Activated CD4-positive, alpha-beta T cell treated with anti-CD3 and anti-CD28 coated beads, Interleukin-2, amount 50 U/mL, for 1 hour (primary cell): ENCODE measurements at places on chromosomes 12 and 14.

- no peak for DNase-seq
Observed at GRCh38 chr12:99600388-99600787, 47.2 kb upstream of the GARIN6 start.

DNA sequence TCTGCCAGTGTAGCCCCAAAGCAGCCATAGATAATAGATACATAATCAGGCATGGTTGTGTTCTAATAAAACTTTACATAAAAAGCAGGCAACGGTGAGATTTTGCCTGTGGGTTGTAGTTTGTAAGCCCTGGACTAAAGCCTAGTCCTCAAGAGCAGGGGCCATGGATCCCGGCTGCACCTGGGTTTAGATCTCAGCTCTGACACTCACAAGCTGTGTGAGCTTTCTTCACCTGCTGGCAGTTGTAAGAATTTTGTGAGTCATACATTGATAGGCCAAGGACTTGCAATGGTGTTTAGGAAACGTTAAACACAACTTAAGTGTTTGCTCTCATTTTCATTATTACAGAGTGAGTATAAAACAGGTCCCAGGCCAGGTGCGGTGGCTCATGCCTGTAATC, 395.8 kb upstream of the TBX3 start:
- DNase-seq: no peak

GRCh38 chr12:109088818-109089217, 4.5 kb downstream of the ALKBH2 start:
- DNase-seq: no peak

- peak; percentile 46 for DNase-seq
Observed at GRCh38 chr14:35533357-35534207, at the start of gene INSM2. Gene INSM2 (plus strand): TSS chr14:35534164. CDS start chr14:35534253, 89 bp downstream.

- no peak for DNase-seq
Observed at GRCh38 chr14:38900887-38901286, 202.1 kb downstream of the SEC23A start.

- no peak for DNase-seq
Observed at GRCh38 chr12:127588249-127588648, 678.7 kb upstream of the TMEM132C start.

DNA sequence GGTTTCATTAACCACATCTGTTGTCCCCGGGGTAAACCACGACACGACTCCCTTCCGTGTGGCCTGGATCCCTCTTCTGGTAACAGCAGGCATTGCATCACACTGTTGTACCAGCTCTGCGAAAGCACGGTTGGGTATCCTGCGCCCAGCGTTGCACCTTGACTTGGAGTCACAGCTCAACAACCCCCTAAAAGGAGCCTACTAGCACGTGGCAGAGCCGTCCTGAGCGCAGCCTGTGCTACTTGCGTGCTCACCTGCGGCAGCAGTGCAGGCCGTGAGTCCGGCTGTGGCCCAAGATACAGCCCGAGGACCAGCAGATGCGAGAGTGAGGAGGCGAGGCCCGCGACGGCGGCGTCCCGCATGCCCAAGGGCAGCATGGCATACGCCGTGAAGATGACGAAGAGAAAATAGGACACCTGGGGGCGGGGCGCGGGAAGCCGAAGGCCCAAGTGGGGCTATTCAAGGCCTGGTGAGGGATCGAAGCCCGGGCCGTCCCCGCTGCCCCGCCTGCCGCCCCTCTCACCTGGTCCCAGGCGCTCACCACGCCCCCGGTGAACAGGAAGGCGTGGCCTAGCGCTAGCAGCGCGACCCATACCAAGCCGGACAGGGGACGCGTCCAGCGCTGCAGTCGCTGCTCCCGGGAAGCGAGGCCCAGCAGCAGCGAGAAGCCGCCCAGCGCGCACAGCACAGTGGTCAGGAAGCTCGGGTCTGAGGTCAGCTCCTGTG, 2.4 kb downstream of the ADCY4 start:
- peak; percentile 84 for DNase-seq

DNA sequence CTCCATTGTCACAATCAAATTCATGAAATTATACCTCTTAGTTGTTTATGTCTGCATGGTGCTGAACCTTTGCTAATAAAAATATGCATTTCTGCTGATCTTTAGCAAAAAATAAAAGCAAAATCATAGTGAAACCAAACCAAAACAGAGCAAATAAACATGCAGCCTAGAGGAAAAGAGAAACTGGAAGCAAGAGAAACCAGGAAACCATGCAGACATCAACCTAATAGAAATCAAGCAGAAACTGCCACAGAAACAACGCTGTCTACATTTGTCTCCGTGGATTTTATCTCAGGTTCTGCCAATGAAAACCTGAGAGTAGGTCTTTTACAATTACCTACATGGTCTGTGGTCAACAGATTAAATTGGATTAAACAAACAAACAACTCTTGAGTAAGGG, 173.7 kb downstream of the SYT10 start:
- DNase-seq: no peak

- no peak for DNase-seq
Observed at GRCh38 chr14:61256826-61257468, 24.2 kb downstream of the TMEM30B start.

- no peak for DNase-seq
Observed at GRCh38 chr12:121955258-121956237, 37.2 kb downstream of the CFAP251 start.

GRCh38 chr12:129076441-129077320, 223.4 kb downstream of the GLT1D1 start:
- DNase-seq: no peak

DNA sequence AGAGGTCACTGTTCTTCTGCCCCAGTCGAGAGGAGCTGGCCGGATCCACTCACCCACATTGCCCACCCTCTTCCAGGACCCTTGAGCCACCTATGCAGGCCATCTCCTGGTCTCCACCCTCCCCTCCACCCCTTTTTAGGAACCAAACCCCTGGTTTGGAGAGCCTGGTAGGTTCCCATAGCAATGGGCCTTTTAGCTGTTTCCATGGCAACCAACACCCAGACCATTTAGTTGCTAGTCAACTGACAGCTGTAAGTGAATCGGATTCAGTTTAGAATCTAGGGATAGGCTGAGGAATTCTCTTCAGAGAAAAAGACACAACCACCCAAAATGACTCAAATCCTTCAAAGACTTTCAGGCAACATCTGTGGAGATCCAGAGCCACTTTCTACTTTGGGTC, 16.5 kb downstream of the NPC2 start:
- DNase-seq: no peak

GRCh38 chr12:64833928-64834327, 9.5 kb downstream of the TBC1D30 start:
- no peak for DNase-seq
